ENCODE measurements at places on chromosomes 1 and 21.

- no peak for DNase-seq
Observed at GRCh38 chr1:214833178-214833756, 230.3 kb downstream of the CENPF start.

- DNase-seq = no peak
Observed at GRCh38 chr1:230125141-230125540, 58.1 kb downstream of the GALNT2 start.

DNA sequence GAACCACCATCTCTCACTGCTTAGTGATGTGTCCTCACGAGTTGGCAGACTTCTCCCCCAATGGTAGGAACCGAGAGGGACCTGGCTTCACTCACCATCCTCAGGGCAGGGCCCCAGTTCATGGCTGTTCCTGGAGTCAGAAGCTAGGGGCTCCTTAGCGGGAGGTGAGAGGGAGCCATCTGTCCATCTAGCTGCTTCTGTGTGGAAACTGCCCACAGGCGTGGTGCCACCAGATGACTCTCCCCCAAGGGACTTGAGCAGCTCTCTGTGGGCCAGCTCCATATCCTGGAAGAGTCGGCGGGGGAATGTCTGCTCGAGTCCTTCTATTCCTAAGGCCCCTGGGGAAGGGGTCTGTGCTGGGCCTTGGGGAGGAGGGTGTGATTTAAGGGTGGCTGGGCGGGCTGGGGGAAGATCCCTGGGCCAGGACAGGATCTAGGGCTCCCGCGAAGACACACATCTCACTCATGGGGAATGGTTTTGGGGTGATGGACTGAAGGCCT lies 16.3 kb downstream of the LRRC71 start:
- DNase-seq = no peak

GRCh38 chr1:94225845-94226244 lies 11.5 kb downstream of the ARHGAP29 start:
- no peak for DNase-seq

- DNase-seq = no peak
Observed at GRCh38 chr1:165486663-165487062, 41.7 kb upstream of the RXRG start.

- no peak for DNase-seq
Observed at GRCh38 chr1:203477748-203478147, 2.1 kb downstream of the PRELP start.

- DNase-seq = no peak
Observed at GRCh38 chr1:93438716-93439115, 9.2 kb upstream of the FNBP1L start.

- DNase-seq = no peak
Observed at GRCh38 chr1:205596876-205597275, 34.9 kb downstream of the ELK4 start.

DNA sequence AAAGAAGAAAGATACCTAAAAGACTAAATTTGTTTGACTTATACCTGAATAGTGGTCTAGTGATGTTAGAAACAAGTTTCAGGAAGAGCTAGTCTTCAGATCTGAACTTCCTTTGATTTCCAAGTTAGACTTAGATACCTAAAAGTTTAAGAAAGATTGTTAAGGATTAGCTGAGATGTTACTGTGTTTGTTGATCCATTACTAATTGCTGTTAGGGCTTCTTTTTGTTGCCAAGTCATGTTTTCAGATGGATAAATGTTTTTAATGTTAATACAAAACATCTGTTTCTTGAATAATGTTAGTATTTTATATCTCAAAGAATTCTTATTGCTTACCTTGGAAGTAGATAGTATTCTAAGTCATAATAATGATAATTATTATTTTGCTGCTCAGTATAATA lies 11.6 kb downstream of the GNAI3 start:
- no peak for DNase-seq

DNA sequence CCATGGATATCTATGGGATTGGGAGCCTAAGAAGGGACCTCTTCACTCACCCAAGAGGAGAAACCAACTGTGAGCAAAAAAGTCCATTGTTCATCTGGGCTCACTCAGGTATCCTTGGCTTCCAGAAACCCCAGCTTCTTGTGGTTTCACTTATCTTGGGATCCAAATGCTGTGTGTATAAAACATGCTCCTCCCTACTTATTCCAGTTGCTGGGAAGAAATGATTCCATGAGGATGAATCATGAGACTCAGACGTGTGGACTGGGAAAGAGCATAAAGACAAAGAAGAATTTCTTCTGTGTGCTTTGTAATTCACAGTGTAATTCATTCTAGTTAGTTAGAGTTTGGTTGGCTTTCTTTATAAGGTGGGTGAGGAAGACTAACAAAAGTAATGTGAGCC lies 283.7 kb downstream of the ZNF648 start:
- no peak for DNase-seq

- DNase-seq = no peak
Observed at GRCh38 chr21:45002381-45003204, 62.8 kb downstream of the SLX9 start.

DNA sequence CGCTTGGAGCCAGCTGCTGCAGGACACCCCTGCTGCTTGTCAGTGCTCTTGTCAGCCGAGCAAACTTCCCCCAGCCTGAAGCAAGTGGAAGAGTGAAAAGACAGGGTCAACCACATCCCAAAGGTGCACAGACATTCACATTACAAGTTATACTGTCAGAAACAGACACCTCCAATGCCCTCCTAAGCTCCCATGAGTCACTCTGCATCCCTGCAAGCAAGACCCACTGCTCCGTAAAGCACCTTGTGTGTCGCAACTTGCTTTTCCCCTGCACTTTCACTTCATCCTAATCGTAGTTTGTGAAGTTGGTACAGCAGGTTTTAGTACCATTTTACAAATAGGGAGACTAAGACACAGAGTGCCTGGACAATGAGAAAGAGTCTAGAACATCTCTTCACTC lies 51.1 kb downstream of the KCNH1 start:
- no peak for DNase-seq

DNA sequence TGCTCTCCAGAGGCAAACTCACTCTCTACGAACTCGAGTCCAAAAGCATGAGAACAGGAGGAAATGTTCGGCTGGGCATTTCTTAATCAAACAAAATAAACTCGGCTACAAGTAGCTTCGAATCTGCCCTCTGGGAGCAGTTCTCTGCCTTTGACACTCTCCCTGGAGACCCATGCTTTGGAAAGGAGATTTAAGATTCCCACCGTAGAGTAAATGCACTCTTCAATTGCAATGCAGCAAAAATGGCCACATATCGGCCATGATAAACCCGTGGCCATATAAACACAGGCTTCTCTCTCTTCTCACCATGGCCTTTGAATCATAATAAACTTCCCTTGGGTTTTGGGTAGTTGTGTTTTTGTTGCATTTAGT lies 215.4 kb downstream of the TOMM20 start:
- no peak for DNase-seq

Data from NCI-H446 treated with DMSO at 0.1 percent for 48 hours (cell line).